Left cardiac atrium (tissue), 4 donors: ENCODE measurements at places on chromosomes 2 and 18. TPM values are rescaled to one million over a fixed set of nuclear protein-coding genes. Genes with fewer than 3 reads are reported as not detected.
A peak's percentile ranks its signal among the peaks of the same experiment; 100 is the strongest.

DNA sequence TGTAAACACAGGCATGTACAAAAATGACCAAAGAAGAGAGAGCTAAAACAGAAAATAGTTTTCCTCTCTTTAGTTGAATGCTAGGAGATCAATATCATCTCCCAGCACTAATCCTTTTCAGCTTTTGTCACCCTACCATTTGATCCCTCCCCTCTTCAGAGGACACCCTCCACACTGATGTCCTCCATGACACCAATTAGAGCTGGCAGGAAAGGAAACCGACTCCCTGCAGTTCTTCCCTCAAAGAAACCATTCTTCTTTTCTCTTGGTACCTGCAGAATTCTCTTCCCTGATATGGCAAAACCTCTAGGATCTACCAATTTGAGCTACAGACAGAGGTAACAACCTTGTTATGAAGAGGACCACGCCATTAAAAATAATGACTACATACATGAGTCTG is 5.3 kb downstream of the EPB41L3 start:
- DNase-seq, result no peak

DNA sequence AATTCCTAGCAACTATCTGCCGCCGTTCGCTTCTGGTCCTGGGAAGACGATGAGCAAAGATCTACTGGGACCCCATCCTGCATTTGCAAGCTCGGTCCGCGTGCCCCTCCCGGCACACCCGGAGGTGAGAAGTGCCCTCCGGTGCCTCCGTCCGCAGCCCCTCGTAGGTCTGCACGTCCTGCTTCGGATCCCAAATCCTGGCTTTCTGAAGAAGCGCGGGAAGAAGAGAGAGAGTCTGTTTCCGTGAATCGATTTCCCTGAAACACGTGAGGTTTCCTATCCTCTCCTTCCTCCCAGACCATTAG is 5.0 kb upstream of the OSR1 start:
- no peak for DNase-seq

GRCh38 chr2:88218981-88219380 is 48.8 kb downstream of the THNSL2 start:
- DNase-seq, result no peak

Gene CYP27A1
- total RNA-seq, result 17.4 TPM

Gene GPBAR1
- 6.6 TPM for total RNA-seq

DNA sequence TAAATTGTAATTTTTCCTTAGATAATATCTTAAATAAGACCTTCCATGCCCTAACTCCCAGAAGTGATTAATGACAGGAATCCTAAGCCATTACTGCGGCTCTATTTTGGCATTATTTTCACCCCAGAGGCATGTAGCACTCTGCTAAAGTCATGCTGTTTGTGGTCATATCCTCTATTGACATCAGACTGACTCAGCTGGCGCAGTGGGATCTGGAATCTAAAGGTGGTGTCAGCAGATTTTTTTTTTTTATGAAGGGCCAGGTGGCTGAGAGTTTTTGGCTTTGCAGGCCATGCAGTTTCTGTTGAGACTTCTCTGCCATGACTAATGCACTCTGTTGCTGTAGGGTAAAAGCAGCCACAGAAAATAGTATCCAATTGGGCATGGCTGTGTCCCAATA is 64.1 kb upstream of the ACVR1C start:
- DNase-seq, result no peak

Gene SERPINB5
- not detected for total RNA-seq

- no peak for DNase-seq
Measured at GRCh38 chr2:181570059-181570458, 86.8 kb downstream of the CERKL start.

GRCh38 chr2:9169349-9170107 is 37.1 kb upstream of the ASAP2 start:
- no peak for DNase-seq

Gene RAB31
- 21.2 TPM for total RNA-seq

Gene LINC00305
- total RNA-seq, result not detected

Gene WDR7
- total RNA-seq, result 23.2 TPM

DNA sequence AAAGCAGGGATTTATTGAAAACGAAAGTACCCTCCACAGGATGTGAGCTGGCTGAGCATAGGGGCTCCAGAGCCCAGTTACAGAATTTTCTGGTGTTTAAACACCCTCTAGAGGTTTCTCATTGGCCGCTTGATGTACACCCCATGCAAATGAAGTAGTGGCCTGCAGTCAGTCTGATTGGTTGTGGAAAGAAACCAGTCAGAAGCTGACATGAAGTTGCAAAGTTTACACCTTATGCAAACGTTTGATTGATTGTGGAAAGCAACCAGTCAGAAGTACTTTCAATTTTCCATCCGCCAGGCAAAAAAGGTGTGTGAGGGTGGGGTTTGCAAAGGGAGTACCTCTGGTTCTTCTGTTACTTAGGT is 62.3 kb downstream of the VWA3B start:
- no peak for DNase-seq

GRCh38 chr2:64063924-64064331 is 44.7 kb upstream of the VPS54 start:
- DNase-seq, result peak; percentile 60
